ENCODE measurements at places on chromosomes 4 and X.

- no peak for DNase-seq
These were observed 24.9 kb upstream of the IQSEC2 start for GRCh38 chrX:53305996-53306937.

GRCh38 chrX:39677978-39678791 lies 419.6 kb downstream of the BCOR start:
- peak; percentile 81 for DNase-seq

- no peak for DNase-seq
These were observed 320.1 kb upstream of the PPARGC1A start for GRCh38 chr4:24209906-24210305.

- DNase-seq: no peak
These were observed 144.3 kb downstream of the MOSPD2 start for GRCh38 chrX:15017491-15017890.

DNA sequence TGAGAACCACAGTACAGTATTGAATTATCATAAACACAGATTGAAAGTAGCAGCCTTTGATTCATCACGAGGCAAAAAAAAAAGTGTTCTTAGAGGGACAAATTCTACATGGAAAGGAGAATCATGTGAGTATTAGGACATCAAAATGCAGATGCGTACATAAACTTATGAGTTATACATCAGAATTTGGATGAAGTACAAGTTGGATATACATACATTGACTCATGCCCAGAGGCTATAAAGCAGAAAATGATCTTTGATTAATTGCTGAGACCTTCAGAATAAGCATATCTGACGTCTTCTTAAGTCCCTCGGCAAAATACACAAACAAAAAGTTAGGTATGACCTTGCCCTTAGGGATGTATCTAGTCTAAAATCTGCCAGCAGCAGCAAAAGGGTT lies 206.4 kb downstream of the LDB2 start:
- no peak for DNase-seq

Data from head of caudate nucleus (tissue), 42 donors.